A172 (cell line): ENCODE measurements at places on chromosomes 2 and 18.

DNA sequence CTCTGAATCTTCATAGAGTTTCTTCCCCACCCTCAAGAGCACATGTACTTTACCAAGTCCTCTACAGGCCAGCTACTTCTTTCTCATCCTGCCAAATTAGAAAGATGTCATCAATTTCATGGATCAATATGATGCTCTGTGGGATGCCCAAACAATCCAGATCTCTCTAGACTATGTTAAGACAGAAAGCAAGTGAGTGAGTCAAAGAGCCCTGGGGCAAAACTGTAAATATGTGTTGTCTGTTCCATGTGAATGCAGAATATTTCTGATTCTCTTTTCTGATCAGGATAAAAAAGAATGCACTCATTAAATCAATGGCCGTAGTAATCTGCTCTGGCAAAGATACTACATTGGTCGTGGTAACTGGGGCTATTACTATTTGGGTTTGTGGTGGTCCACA, 53.1 kb upstream of the ROCK2 start:
- no peak for DNase-seq

- no peak for DNase-seq
Observed at GRCh38 chr18:45137087-45137419, 456.4 kb downstream of the SETBP1 start.

GRCh38 chr2:191747170-191747530, 69.2 kb downstream of the NABP1 start:
- DNase-seq = no peak

DNA sequence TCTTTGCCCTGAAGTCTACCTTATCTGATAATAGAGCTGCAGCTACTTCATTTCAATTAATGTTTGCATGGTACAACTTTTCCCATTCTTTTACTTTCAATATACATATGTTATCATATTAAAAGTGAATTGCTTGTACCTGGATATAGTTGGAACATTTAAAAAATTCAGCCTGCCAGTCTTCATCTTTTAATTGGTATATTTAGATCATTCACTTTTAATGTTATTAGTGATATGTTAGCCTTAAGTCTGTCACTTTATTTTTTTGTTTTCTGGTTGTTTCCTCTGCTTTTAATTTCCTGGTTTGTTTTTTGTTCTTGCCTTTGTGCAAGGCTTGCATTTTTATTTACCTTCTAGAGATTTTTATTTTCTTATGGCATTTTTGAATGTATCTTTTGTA, 158.2 kb downstream of the GALNT1 start:
- no peak for DNase-seq

- no peak for DNase-seq
Observed at GRCh38 chr18:41226186-41226585, 728.8 kb upstream of the PIK3C3 start.

DNA sequence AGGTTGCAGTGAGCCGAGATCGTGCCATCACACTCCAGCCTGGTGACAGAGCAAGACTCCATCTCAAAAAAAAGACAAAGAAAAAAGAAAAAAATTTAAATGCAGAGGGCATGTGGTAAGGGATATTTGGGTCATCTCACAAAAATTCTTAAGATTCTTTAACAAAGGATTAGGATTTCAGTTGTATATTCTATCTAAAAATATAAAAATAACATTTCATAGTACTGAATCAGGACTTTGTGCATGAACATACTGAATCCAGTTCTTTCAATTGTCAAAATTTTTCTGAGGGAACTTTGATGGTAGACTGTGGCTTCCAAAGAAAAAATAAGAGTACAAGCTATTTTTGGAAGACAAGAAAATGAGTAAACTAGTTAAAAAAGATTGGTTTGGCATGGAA, 6.5 kb upstream of the PPP3R1 start:
- DNase-seq = no peak

- no peak for DNase-seq
Observed at GRCh38 chr2:127515383-127515915, 10.8 kb downstream of the IWS1 start.

GRCh38 chr18:52441794-52442193, 101.8 kb downstream of the DCC start:
- no peak for DNase-seq

DNA sequence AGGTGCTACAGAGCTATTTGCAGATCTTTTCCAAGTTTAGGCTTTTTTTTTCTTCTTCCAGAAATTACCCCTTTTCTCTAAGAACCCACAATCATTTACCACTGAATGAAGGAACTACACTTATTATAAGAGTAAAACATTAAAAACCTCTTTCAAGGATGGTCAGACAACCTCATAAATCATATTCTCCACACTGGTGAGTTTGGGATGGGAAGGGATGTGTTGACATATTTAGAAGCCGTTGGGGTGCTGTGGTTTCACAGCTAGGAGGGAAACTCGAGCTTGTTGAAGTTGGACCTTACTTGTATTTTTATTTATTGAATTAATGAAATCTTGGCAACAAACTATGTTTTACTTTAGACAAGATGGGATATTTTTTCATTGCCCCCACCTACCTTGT, 289.4 kb upstream of the MEIS1 start:
- no peak for DNase-seq

DNA sequence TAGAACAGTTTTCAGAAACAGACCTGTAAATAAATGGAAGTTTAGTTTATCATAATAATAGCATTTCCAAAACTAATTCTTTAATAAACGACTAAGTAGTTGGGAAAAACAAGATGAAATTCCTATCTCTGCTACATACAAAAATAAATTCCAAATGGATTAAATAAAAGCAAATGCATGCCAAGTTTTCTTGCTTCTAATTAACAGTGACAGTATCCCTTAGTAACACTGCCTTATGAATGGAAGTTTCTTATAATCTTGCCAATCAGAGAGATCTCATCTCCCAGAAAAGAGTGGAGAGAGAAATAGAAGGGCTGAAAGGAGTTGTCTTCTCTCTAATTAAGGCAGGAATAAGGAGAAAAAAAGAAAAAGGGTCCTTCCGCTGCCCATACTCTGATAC, 133.9 kb downstream of the GFPT1 start:
- peak; percentile 46 for DNase-seq

DNA sequence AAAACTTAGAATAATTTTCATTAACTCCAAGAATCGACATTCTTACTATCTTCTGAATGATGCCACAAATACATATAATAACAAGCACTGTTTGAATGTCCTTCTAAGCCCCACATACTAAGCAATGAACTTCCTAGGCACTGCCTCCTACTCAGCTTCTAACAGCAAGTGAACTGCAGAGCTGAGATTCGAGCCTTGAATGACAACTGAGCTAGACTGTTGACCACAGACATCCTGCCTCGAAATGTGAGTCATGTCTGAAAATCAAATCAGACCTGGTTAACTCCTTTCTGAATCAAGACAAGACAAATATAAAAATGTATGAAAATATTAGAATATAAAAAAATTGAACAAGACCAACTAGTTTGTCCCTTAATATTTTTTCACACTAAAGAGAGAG, 108.1 kb downstream of the MYT1L start:
- peak; percentile 53 for DNase-seq

GRCh38 chr18:58507880-58508279, 121.0 kb downstream of the ALPK2 start:
- DNase-seq = no peak

DNA sequence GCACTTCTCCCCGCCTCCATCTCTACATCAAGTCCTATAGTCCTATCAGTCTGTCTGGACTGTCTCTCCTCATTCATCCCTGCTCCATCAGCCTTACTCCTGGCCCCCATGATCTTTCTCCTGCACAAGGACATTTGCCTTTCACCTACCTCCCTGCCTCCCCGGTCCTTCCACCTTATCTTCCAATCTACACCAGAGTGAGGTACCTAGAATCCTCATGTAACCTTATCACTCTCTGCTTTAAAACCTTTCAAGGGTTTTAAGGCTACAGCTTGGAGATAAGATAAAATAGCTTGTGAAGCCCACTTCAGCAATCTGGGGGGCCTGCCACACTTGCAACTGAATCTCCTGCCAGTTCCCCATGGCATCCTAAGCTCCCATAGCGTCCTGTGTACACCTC, 12.8 kb downstream of the CDC42EP3 start:
- DNase-seq = no peak

GRCh38 chr2:189297446-189297845, 117.9 kb upstream of the COL5A2 start:
- peak; percentile 54 for DNase-seq

DNA sequence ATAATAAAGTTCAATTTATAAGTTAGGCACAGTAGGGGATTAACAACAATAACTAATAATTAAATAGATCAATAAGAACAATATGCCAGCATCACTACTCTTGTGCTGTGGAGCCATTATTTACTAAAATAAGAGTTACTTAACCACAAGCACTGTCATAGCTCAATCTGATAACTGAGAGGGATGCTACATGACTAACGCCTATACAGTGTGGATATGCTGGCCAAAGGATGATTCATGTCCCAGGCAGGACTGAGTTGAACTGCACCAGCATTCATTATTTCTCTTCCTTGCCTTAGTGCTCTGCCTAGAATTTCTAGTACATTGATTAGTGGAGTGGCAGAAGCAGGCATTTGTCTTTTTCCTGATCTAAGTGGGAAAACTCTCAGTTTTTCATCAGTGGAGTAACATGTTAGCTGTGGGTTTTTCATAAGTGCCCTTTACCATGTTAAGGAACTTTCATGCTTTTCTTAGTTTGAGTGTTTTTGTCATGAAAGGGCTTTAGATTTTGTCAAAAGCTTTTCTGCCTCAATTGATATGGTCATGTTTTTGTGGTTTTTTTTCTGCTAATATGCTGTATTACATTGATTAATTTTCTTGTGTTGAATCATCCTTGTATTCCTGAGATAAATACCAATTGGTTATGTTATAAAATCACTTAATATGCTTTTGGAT, 21.7 kb downstream of the KIAA1328 start:
- DNase-seq = peak; percentile 92

GRCh38 chr2:15825276-15825980, 114.9 kb upstream of the MYCN start:
- no peak for DNase-seq

- peak; percentile 2 for DNase-seq
Observed at GRCh38 chr2:102301867-102302362, 9.4 kb upstream of the IL1RL1 start.

- DNase-seq = no peak
Observed at GRCh38 chr2:147665105-147665504, 179.7 kb upstream of the ACVR2A start.

GRCh38 chr2:64698668-64699444, 45.1 kb upstream of the SERTAD2 start:
- peak; percentile 96 for DNase-seq

- no peak for DNase-seq
Observed at GRCh38 chr2:186551323-186552050, 38.4 kb upstream of the ITGAV start.

- DNase-seq = peak; percentile 46
Observed at GRCh38 chr2:66929632-66930338, 467.3 kb upstream of the ETAA1 start.

DNA sequence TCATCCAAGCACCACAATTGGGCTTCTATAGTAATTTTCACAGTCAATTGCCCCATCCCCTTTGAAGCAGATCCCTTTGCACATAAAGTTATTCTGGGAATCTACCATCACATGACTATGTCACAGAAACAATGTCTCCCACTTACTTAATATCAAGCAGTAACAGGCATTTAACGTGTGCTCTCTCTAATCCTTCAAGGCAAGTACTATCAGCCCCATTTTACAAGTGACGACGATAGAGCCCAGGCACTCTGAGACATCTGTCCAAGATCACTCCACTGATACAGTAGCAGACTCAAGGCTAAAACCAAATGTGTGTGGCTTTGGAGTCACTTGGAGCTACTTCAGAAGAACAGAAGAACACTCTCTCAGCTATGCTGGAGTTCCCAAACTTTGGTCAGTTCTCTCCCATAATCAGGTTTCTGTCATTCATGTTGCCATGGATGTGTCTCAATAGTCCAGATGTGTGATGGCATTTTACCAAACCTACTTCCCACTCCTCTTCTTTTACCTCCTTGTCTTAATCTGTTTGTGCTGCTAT, 39.7 kb downstream of the PID1 start:
- DNase-seq = no peak

DNA sequence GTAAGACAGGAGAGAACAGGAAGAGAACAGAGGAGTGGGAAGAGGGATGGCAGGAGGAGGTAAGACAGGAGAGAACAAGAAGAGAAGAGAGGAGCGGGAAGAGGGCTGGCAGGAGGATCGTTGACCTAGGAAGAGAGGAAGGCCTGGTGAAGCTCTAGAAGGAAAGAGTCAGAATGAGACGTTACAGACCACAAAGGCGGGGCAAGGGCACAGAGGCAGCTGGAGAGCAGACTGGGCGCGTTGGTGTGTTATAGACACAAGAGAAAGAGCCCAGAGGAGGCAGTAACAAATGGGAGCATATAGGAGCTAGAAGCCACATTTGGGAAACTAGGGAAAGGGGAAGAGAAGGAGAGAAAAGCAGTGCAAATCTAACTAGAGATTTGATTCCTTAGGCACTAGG, 26.6 kb downstream of the PTRHD1 start:
- no peak for DNase-seq

GRCh38 chr2:63587814-63588384, 378 bp downstream of the WDPCP start:
- peak; percentile 4 for DNase-seq

DNA sequence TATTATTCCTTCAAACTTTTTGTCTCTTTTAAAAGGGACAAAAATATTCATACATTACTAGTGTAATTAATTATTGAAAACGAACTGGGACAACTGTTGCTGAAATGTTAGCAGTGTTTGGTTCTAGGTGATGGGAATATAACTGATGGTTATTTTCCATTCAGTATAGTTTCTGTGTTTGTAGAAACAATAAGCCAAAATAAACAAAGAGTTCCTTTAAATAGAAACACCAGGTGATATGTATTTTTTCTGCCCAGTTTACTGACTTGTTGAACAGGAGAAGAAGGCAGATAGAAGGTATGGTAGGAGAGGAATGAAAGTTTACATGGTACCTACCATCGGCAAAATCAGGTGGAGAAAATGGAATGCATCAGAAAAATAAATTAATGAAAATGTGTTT, 74.2 kb downstream of the LYPD6B start:
- DNase-seq = no peak

DNA sequence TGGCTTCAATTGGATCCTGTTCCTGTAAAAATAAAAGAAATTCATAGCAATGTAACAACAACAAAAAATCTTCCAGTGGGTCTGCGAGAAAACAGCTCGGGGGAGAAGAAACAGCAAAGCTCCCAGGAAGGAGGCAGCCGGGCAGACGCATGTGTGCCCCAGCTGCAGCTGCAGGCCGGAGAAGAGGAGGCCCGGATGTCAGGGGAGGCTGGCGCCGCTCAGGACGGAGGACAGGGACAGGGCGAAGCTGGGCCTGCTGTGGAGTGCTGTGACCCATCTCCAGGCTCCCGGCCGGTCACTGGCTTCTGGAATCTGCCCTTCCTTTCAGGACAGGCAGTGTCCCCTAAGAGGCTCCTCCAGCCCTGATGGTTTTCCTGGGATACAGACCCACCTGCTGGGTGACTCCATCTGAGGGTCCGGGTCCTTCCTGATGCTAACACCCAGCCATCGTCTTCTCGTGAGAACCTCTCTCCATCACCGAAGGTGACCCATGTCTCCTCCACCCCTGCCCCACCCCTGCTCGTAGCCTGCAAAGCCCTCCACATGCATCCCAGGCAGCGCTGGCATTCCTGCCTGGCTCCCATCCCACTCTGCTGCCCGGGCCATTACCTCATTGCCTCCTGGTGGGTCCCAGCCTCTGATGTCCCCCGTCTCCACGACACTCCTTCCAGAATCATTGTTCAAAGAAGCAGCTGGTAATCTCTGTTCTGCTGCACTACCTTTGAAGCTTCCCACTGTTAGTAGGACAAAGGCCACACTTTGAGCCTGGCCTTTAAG, 145.4 kb upstream of the TWIST2 start:
- DNase-seq = no peak
